Stimulated activated naive CD8-positive, alpha-beta T cell treated with anti-CD3 and anti-CD28 coated beads, Interleukin-15, amount 100 ng/mL, for 72 hours (primary cell): ENCODE measurements at places on chromosomes 7 and 10.

DNA sequence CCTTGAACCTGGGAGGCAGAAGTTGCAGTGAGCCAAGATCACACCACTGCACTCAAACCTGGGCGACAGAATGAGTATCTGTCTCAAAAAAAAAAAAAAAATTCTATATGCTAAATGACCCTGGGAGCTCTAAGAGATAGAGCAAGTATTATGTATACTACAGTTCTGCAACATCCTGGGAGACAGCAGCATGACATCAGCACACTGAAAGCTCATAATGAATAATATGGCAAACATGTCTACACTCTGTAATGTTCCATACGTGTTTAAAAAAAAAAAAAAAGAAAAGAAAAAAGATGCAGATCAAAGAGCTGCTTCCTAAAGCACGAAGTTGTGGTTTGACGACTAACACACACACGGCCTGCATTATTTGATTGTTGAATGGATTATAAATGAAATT lies 72.5 kb downstream of the CUL2 start:
- DNase-seq: no peak

DNA sequence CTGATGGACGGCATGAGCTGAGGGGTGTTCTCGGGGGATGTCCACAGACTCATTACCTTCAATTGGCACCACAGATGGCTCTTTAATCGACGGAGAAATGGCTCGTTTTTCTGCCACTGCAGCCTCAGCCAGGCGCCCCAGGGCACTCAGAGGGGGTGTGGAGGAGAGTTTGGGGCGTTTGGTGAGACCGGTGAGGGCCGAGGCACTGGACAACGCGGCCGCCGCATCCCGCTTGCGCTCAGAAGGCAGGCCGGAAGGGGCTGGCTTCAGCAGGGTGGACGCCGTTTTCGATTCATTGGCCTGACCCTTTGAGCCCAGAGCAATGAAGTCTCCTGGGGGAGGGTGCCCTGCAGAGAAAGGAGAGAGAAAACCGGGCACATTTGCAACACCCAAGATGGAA lies 1.3 kb downstream of the INTS1 start:
- DNase-seq: no peak

GRCh38 chr7:47100817-47101435 lies 481.0 kb downstream of the TNS3 start:
- no peak for DNase-seq

DNA sequence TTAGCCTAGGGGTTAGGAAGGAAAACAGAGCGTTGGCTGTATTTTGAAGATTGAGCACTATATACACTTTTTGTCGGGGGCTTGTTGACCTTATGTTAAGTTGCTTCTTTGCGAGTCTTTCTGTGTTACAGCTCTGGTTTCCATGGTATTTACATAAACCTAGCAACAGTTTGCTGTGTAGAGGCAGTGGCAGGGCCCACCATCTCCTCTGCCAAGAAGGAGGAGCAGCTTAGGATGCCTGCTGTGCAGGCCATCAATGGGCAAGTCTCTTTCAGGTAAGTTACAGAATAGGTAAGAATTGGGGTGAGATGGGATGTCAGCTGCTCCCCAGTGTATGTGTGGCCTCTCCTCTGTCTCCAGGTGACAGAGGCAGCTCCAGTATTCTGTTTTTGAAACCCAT lies 485.5 kb downstream of the LRMDA start:
- no peak for DNase-seq

GRCh38 chr10:9823268-9823930 lies 1194.3 kb upstream of the CELF2 start:
- DNase-seq: no peak

DNA sequence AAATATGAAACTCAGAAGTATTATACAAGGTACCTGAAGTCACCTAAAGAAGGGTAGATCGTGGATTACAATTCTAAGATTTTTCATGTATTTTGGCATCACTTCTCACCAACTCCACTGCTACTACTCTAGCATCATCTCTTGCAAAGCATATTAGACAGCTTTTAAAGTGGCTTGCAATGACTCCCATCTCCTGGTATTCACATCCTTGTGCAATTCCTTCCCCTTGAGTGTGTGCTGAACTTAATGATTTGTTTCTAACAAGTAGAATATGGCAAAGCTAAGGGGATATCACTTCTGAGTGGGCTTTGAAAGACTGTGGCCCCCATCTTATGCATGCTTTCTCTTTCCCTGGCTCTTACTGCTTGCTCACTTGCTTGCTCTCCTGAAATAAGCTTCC lies 280.2 kb downstream of the SNX13 start:
- no peak for DNase-seq

DNA sequence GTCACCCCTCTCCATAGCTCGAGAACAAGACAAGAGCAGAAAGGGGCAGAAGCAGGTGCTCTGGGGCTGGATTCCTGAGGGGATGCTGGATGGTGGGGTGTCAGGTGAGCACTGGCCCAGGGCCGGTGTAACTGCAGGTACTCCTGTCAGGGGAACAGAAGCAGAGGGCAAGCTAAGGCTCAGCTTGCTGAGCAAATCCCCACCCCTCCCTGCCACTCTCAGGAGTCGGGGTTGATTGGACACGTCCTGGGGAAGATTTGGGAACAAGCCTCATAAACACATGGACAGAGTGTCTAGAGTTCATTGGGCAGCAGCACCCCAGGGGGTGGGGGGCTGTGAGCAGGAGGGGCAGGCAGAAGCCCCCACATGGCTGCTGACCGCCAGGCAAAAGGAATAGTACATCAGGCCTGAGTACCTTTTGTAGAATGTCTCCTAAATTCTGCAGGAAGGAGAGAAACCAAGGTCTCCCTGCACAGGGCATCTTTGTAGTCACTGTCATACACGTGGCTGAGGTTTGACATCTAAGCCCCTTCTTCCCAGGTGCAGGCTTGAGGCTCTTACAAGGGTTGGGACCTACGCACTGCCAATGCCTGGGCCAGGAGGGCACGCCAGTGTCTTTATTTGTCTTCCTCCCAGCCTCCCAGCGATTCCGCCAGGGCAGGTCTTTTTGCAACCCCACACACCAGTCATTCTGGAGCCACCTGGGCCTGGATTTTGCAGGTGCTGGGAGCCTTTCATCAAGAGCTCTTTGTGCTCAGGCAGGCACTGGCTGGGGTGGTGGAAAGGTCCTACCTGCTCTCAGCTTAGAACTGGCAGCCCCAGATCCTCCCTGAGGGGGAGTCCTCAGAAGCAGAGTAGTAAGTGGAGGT lies 2.8 kb downstream of the CALML3 start:
- no peak for DNase-seq

DNA sequence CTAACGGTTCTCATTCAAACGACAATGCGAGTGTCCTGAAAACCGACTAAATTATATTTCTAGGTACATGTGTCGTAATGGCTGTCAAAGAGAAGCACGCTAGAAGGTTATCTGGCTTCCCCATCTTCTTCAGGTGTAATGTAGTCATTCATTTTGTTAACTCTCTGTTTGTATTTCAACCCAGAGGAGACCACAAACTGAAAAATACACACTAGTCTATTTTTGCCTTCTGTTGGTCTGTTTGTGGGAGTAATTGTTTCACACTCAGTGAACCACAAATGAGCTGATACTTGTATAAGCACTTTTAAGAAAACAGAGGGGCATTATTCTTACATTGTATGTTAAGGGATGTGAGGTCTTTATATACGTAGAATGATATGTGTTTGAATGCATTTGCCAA lies 305.9 kb downstream of the GATA3 start:
- DNase-seq: no peak

DNA sequence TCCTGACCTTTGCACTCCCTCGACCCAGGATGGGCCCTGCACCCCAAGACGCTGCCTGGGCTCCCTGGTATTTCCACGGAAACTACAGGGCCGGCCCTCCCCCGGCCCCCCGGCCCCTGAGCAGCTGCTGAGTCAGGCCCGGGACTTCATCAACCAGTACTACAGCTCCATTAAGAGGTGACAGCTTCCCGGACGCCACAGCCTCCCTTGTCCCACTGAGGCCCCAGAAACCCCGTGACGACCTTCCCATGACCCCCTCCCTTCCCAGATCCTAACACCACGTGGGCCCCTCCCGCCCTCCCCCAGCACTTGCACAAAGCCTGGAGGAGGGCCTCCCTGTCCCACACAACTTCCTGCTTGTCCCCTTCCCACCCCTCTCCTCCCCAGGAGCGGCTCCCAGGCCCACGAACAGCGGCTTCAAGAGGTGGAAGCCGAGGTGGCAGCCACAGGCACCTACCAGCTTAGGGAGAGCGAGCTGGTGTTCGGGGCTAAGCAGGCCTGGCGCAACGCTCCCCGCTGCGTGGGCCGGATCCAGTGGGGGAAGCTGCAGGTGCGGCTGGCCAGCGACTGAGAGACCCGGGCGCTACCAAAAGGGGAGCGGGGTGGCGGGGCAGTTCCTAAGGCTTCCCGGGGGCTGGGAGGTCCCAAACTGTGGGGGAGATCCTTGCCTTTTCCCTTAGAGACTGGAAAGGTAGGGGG lies 5.7 kb downstream of the NOS3 start:
- no peak for DNase-seq

GRCh38 chr10:102208311-102209035 lies 17.6 kb upstream of the ELOVL3 start:
- no peak for DNase-seq
